ENCODE measurements at places on chromosomes 13 and 19.

DNA sequence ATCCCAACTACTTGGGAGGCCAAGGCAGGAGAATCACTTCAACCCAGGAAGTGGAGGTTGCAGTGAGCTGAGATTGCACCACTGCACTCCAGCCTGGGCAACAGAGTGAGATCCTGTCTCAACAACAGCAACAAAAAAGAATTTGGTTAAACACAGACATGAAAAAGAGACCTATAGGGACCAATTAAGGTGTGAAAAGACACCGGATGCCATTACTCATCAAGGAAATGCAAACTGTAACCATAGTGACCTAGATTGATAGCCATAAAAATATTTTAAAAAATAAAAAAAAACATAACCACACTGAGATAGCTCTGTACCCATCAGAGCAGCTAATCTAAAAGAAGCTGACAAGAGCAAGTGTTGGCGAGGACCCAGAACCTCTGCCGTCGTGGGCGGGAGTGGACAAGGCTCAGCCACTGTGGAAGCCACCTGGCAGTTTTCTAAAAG lies 37.1 kb upstream of the ISYNA1 start:
- DNase-seq, result no peak

- DNase-seq, result no peak
These were observed 148.7 kb downstream of the ZIC5 start for GRCh38 chr13:99822820-99823219.

DNA sequence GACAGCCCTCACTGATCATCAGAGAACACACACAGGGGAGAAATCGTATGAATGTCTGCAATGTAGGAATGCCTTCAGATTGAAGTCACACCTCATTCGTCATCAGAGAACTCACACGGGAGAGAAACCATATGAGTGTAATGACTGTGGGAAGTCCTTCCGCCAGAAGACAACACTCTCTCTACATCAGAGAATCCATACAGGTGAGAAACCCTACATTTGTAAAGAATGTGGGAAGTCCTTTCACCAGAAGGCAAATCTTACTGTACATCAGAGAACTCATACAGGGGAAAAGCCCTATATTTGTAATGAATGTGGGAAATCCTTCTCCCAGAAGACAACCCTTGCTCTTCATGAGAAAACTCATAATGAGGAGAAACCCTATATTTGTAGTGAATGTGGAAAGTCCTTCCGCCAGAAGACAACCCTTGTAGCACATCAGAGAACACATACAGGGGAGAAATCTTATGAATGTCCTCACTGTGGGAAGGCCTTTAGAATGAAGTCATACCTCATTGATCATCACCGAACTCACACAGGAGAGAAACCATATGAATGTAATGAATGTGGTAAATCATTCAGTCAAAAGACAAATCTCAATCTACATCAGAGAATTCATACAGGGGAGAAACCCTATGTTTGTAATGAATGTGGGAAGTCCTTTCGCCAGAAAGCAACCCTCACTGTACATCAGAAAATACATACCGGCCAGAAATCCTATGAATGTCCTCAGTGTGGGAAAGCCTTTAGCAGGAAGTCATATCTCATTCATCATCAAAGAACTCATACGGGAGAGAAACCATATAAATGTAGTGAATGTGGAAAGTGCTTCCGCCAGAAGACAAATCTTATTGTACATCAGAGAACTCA lies 32.5 kb downstream of the ZNF567 start:
- DNase-seq, result no peak

GRCh38 chr19:1251330-1252220 lies 3.2 kb downstream of the MIDN start:
- DNase-seq, result no peak

- no peak for DNase-seq
These were observed 26.5 kb downstream of the WDR88 start for GRCh38 chr19:33158365-33158764.

Measured in BJ (cell line).